ENCODE measurements at places on chromosomes 13 and 19. TPM values are rescaled to one million over a fixed set of nuclear protein-coding genes. Genes with fewer than 3 reads are reported as not detected.

Gene SULT2A1
- total RNA-seq = not detected

Gene LYPD3
- not detected for total RNA-seq

Gene ALOX5AP
- 72.7 TPM for total RNA-seq

Gene NEK3
- total RNA-seq = 25.3 TPM

Gene EBPL
- total RNA-seq = 67.5 TPM

Gene LACC1
- 17.3 TPM for total RNA-seq

Gene ZNF560
- total RNA-seq = not detected

Gene PDE4C
- not detected for total RNA-seq

Gene CDX2
- not detected for total RNA-seq

Gene FAM216B
- not detected for total RNA-seq

Gene GAS6
- total RNA-seq = 52.0 TPM

Gene TNFSF9
- 1.5 TPM for total RNA-seq

Gene IGFLR1
- total RNA-seq = 13.8 TPM

Gene HNRNPA1L2
- 4.1 TPM for total RNA-seq

Gene PRODH2
- not detected for total RNA-seq

Gene PBX4
- total RNA-seq = 2.8 TPM

Gene NUDT19
- total RNA-seq = 10.4 TPM

Gene UBE2L5
- total RNA-seq = not detected

Gene KCNN4
- total RNA-seq = 3.6 TPM

Gene ATXN8OS
- not detected for total RNA-seq

Gene ZNF471
- 10.4 TPM for total RNA-seq

Gene NCAN
- total RNA-seq = not detected

Gene SLC10A2
- total RNA-seq = not detected

Gene ZNF728
- total RNA-seq = not detected

Gene RUBCNL
- total RNA-seq = 4.1 TPM

Gene USE1
- total RNA-seq = 28.4 TPM

Gene SYMPK
- 30.8 TPM for total RNA-seq

Gene CFD
- total RNA-seq = 1,847 TPM

Gene ATP8A2
- not detected for total RNA-seq
